Activated T-cell treated with anti-CD3 and anti-CD28 coated beads, Interleukin-2, amount 50 U/mL, for 24 hours (primary cell): ENCODE measurements at places on chromosomes 4 and X.

GRCh38 chr4:105387466-105387865, 86.4 kb downstream of the PPA2 start:
- no peak for DNase-seq

GRCh38 chrX:54288277-54288676, 69.6 kb downstream of the WNK3 start:
- no peak for DNase-seq

DNA sequence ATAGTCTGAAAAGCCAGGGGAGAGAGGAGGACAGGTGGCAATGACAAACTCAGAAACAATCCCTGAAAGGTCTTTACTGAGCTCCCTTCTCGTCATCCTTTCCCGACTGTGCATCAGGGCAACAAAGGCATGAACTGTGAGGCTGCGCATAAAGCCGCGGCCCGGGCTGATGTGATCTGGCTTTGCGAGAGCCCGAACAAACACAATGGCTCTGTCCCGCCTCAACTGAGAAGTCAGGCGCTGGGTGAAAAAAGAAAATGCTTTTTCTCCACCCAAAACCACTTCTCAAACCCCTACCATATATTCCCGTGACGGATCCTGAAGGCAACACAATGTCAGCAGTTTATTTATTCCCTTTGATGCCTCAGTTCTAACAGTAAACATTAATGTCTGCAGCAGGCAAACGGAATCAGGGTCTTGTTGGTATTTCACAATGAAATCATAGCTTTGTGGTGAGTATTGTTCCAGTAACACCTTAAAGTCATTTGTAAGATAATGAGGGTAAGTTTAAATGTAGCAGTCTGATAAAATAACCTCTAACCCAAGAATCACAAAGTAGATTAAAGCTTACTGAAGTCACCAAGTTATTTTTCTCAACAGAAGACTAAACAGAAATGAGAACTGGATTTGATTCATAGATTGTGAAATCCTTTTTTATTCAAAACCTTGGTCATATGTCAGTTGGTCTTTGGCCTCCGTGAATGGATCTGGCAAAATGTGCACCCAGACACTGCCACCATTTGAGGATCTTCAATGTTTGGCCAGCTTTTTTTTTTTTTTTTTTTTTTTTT, 67.4 kb downstream of the APBB2 start:
- no peak for DNase-seq

- no peak for DNase-seq
These were observed 166.4 kb downstream of the TSPAN5 start for GRCh38 chr4:98491899-98492559.

DNA sequence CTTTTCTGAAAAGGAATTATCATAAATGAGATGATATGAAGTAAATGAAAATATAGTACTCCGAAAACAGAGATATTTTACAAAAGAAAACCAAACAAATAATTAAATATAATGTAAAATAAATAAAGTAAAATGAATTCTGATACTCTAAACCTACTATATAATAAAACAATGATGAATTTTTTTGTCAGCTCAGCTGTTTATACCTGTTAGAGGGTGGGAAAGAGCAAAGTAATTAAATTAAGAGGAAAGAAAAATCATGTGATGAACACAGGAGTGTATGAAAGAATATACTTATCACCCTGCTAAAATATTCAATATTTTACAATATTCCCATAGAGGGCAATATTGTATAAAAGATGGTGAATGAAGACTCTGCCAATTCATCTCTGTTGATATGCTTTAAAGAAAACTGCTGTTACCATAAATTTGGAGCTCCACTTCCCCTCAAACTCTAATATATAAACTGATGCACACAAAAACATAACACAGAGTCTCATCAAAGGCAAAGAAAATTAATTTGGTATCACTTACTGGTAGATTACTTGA, 6.5 kb upstream of the NDST4 start:
- no peak for DNase-seq

DNA sequence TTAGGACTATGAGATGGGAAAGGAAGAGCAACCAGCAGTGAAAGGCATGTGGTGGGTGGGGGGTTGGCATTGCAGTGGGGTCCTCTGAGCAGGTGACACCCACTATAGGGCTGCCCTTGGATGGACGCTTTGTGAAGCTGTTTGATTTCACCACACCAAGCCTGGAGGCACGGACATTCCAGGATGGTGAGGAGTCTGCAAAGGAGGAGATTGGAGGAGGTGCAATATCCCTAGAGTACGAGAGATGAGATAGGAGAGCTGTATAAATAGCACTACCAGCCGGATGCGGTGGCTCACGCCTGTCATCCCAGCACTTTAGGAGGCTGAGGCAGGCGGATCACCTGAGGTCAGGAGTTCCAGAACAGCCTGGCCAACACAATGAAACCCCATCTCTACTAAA, 42.3 kb downstream of the SHOX start:
- DNase-seq: no peak

- peak; percentile 55 for DNase-seq
These were observed 92.3 kb downstream of the BCOR start for GRCh38 chrX:40005292-40006011.

- no peak for DNase-seq
These were observed 195.7 kb upstream of the CASK start for GRCh38 chrX:42119076-42119475.

DNA sequence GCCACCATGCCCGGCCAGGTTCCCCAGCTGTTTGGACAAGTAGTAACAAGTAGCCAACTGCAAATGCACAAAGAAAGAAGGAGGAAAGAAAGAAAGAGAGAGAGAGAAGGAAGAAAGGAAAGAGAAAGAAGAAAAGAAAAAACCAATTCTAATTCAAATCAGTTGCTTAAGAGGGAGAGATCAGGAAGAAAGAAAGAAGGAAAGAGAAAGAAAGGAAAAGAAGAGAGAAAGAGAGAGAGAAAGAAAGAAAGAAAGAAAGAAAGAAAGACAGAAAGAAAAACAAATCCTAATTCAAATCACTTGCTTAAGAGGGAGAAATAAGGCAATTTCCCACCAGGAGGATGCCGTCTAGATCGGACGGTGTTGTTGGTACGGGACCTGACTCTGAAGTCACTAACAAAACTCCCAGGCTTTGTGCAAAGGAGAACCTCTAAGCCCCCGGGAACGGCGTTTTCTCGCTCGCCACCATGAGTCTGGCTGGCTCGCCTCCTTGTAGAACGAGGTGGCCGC, 95.5 kb upstream of the PPP2R3B start:
- DNase-seq: no peak

- DNase-seq: no peak
These were observed 78.7 kb downstream of the PRKG2 start for GRCh38 chr4:81136161-81136905.

DNA sequence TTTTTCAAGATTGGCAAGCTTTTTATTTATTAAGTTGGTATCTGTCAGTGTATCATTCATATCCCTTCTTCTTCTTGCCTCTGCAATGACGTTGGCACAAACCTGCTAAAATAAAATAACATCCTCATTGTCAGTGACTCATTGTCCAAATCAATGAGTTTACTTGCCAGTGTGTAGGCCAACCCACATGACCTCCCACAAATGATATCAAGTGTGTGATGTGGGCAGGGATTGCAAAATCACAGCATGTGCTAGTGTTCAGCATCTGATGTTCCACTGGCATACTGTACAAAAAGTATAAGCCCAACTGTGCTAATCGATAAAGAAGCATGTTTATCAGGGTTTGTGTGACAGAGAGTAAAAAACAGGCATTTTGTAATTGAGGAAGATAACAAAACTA, 25.5 kb downstream of the GPAT3 start:
- no peak for DNase-seq

- DNase-seq: no peak
These were observed 102.6 kb downstream of the PRDM5 start for GRCh38 chr4:120819805-120820437.

DNA sequence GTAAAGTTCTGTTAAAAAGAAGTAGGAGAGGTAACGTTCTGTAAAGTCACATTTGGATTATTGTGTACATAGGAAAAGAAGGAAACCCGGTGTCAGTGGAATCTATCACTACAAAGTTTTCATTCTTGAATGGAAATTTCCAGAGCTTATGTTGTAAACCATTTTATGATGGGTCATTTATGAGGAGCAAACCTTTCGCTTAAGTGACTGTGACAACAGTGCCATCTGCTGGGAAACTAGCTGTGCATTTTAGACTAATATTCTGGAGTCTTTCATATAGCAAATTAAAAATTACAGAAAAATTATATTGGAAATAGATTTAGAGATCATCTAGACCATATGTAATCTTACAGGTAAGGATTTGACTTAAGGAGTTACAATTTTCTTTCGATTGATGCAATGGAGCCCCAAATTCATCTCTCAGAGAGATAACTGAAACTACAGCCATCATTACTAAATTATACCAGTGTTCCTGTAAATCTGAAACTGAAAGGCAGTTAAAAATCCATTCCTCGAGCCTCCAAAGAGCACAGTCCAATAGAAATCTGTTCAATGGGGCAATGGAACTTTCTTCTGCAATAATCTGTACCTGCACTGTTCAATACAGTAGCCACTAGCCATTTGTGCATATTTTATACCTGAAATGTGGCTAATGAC, 26.9 kb downstream of the ASB9 start:
- no peak for DNase-seq

GRCh38 chr4:146232131-146232722, 17.9 kb downstream of the REELD1 start:
- no peak for DNase-seq

DNA sequence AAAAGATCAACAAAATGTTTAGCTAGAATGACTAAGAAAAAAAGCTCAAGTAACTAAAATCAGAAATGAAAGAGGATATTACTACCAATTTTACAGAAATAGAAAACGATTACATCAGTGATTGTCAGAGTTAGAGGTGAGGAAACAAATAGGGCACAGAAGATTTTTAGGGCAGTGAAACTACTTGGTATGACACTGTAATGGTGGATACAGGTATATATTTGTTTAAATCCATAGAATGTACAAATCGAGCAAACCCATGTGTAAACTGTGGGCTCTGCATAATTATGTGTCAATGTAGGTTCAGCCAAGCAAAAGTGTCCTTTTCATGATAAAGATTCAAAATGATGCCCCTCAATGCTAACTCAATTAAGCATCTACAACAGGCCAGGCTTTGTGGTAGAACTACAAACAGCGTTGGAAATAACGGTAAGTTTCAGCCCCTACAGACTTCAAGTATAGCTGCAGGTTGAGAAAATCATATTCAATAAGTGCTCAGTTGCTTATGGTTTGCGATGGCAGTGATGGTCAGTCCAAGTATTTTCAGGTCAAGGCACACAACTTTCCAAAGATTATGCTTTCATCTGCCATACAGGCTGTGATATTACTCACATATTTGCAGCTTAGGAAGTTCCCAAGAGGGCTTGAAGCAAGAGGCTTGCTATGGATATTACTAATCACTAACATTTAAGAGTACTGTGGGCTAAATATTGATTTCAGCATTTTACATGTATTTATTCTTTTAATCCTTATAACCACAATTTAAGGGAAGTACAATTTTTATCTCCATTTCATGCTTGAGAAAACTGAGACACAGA, 158.6 kb downstream of the TET2 start:
- no peak for DNase-seq

DNA sequence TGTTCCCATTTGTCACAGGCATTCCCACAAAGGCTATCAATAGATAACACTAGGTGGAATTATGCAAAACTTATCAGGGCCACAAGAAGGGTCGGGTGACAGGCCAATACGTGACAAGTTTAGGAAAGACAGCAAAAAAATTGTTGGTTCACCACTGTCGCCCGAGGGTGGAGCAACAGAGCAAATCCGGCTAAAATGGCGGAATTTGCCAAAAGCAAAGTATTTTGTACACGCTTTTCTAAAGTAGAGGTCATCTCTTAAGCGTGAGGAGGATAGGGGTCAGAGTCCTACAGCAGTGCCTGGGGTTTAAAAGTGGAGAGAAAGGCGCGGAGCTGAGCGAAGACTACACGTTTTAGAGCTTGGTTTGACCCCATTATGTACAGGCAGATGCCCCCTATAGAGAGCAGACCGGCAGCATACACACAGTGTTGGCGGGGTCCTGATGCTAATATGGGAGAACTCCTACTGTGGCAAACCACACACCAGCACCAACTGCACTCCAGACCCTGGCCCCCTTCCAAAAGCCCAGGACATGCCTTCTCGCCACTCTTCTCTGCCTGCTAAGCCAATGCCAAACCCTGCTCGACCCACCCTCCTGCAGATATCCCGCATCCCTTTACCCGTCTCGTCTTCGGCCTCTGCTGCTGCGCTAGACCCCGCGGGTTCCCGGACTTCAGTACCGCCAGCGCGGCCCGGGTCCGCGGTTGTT, 733 bp downstream of the CCNA2 start:
- DNase-seq: peak; percentile 35

DNA sequence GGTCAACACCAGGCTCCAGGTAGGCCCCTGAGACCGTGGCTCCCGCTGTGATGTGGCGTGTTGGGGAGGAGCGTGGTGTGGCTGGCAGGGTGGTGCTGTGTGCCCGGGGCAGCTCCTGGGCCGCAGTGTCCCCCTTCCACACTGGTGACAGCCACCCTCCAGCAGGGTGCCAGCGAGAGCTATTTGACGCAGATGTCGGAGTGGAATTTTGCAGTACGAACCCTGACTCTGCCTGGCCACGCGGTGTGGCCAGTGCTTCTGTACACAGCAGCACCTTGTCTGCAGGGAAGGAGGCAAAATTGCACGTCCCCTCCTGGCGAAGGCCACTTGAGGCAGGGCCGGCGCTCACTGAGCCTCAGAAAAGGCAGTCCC, 53.2 kb downstream of the CPZ start:
- no peak for DNase-seq

DNA sequence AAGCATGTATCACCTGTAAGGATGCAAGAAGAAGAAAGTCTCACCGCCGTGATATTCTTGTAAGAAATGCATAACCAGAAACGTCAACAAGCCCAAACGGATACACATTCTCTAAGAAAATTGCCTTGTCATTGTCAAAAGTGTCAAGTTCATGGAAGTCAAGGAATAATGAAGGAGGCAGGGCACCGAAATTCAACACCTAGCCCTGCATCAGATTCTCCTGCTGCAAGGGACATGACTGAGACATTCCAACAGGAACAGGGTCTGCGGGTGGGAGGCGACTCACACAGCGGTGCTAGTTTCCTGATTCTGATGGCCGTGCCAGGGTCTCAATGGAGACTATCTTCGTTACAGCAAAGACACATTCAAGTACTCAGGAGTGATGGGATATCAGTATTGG, 26.7 kb downstream of the IRF2 start:
- DNase-seq: peak; percentile 19

- no peak for DNase-seq
These were observed 13.8 kb upstream of the MXD4 start for GRCh38 chr4:2275546-2276251.

DNA sequence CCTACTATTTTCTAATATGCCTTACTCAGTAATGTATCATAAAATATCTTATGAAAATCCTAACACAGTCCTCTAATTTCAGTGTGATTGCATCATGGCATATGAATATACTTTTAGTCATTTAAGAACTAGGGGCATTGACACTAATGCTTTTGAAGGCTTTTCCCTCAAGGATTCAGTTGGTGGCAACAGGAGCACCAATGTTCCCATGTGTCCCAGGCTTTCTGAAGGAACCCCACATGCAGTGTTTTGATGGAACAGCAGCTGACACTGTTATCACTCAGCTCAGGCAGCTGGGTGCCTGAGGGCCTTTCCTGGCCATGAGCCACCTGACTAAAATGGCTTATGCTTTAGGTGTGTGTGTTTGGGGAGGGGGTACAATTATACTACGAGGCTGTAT, 348.3 kb downstream of the ARHGAP24 start:
- DNase-seq: no peak
